Uterus (tissue), 4 donors: ENCODE measurements at places on chromosomes 1 and 21. TPM values are rescaled to one million over a fixed set of nuclear protein-coding genes. Genes with fewer than 3 reads are reported as not detected.

The PER3 gene
- total RNA-seq, result 6.9 TPM

The ARTN gene
- 0.48 TPM for total RNA-seq

The PLCH2 gene
- not detected for total RNA-seq

The FMN2 gene
- total RNA-seq, result 6.5 TPM

The BLACAT1 gene
- total RNA-seq, result 1.0 TPM

The DYNLT4 gene
- not detected for total RNA-seq

The OR6N1 gene
- not detected for total RNA-seq

The CYYR1 gene
- total RNA-seq, result 23.8 TPM

The CELA3A gene
- total RNA-seq, result not detected

The TSPAN2 gene
- 87.6 TPM for total RNA-seq

The MAP3K7CL gene
- 7.3 TPM for total RNA-seq

The SPRR2G gene
- total RNA-seq, result not detected

The CELSR2 gene
- 8.7 TPM for total RNA-seq

The UTP11 gene
- total RNA-seq, result 45.1 TPM

The SPATA17 gene
- total RNA-seq, result not detected

The NPR1 gene
- total RNA-seq, result 42.6 TPM

The GUCA2A gene
- total RNA-seq, result not detected

The HTR1D gene
- not detected for total RNA-seq

The CLDN19 gene
- not detected for total RNA-seq

The CD53 gene
- total RNA-seq, result 16.6 TPM

The TAS1R1 gene
- total RNA-seq, result not detected

The MPL gene
- not detected for total RNA-seq

The CGN gene
- under 0.01 TPM for total RNA-seq

The VASH2 gene
- total RNA-seq, result under 0.01 TPM

The HENMT1 gene
- total RNA-seq, result 11.3 TPM

The FCRL1 gene
- total RNA-seq, result 0.27 TPM

The NHLH1 gene
- total RNA-seq, result not detected

The OR2M3 gene
- total RNA-seq, result not detected

The RPS6KA1 gene
- 16.5 TPM for total RNA-seq

The CLDN14 gene
- not detected for total RNA-seq

The SMIM1 gene
- total RNA-seq, result 15.4 TPM

The ELF3 gene
- 2.2 TPM for total RNA-seq

The LCE2B gene
- not detected for total RNA-seq

The AGT gene
- total RNA-seq, result 4.0 TPM

The GJA4 gene
- 2.9 TPM for total RNA-seq

The SMCP gene
- total RNA-seq, result not detected

The TRPM2 gene
- 3.1 TPM for total RNA-seq

The ADAMTSL4 gene
- total RNA-seq, result 36.2 TPM

The TTC22 gene
- not detected for total RNA-seq

The SPRR5 gene
- total RNA-seq, result not detected
